ENCODE measurements at places on chromosomes 11 and 22.

DNA sequence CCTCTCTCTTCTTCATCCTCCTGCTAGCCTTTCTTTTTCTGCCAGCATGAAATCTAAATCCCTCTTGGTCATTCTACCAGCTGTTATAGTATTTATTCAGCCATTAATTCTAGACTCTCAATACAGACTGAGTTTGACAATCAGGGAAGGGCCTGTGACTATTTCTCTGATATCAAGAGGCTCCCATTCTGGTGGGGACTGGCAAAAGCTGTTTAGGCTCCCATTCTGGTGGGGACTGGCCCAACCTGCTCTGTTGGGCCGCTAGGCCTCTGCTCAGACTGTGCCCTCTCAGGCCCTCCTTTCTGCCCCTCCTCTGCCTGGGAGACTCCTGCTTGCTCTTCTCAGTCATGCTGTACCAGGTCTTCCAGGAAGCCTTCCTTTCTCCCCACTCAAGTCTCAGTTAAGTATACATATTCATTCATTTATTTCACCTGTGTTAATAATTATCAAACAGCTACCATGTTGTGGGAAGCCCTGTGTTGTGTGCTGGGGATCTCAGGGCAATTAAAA, 323.7 kb upstream of the NARS2 start:
- no peak for DNase-seq

- DNase-seq: no peak
Observed at GRCh38 chr11:114208377-114208776, 87.8 kb upstream of the NNMT start.

GRCh38 chr11:105673089-105673488, 63.2 kb downstream of the GRIA4 start:
- DNase-seq: no peak

GRCh38 chr11:98587884-98588283, 432.9 kb upstream of the CNTN5 start:
- no peak for DNase-seq

- no peak for DNase-seq
Observed at GRCh38 chr22:45968003-45968650, 8.8 kb downstream of the WNT7B start.

DNA sequence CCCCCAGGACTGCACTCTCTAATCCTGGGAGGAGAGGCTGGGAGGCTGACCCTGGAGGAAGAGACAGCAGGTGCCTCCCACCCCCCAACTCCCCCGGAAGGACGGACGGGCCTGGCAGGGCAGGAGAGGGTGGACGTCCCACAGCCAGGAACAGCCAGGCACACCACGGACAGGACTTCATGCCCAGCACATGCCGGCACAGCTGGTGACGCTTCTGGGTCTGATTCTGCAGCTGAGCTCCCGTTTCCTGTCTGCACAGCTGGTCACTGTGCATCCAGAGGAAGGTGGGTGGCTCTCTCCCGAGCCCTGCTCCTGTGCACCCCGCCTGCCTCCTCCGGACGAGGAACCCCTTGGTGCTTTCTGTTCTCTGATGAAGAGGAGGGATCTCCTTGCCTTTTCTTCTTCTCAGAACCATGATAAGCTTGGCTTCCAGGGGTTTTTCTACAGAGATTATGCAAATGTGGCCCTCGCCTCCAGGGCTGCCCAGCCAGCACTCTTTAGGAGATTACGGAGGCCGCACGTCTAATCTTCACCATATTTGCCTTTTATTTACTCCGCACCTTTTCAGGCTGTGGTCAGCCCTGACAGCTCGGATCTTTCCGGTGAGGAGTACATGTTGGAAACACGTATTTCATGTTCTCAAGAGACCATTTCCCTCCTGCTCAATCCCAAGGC, 1295.8 kb downstream of the BRD1 start:
- peak; percentile 28 for DNase-seq

DNA sequence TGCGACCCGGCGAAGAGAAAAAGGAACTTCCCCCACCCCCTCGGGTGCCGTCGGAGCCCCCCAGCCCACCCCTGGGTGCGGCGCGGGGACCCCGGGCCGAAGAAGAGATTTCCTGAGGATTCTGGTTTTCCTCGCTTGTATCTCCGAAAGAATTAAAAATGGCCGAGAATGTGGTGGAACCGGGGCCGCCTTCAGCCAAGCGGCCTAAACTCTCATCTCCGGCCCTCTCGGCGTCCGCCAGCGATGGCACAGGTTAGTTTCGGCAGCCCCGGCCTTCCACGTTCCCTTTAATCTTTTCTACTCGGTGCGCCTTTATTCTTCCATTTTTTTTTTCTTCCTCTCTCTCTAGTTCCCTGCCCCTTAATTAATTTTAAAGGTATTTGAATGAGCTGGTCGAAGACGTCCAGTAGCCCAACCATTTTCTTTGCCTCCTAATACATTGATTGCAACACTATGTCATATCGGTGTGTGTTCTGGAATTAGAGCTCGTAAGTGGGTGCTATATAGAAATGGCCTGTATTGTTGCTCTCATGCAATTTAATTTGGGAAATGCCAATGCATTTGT, 537 bp downstream of the EP300 start:
- DNase-seq: peak; percentile 35

- no peak for DNase-seq
Observed at GRCh38 chr22:45493286-45493771, 9.4 kb upstream of the FBLN1 start.

DNA sequence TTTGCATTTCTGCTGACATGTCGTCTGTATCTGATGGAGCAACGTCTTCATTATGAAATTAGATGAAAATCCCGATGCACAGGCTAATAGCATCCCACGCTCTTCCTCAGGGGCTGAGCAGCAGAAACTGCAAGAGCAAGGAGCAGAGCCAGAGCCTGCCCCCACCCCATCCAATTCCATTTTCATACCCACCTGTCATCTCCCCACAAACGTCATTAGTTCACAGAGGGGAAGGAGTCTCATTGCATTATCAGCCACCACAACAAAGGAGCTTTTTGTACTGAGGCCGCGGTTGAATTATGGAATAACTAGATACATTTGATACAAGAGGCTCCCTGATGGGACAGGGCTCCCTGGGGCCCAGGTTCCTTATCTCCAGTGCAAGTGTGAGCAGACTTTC, 515.0 kb downstream of the NTM start:
- no peak for DNase-seq

DNA sequence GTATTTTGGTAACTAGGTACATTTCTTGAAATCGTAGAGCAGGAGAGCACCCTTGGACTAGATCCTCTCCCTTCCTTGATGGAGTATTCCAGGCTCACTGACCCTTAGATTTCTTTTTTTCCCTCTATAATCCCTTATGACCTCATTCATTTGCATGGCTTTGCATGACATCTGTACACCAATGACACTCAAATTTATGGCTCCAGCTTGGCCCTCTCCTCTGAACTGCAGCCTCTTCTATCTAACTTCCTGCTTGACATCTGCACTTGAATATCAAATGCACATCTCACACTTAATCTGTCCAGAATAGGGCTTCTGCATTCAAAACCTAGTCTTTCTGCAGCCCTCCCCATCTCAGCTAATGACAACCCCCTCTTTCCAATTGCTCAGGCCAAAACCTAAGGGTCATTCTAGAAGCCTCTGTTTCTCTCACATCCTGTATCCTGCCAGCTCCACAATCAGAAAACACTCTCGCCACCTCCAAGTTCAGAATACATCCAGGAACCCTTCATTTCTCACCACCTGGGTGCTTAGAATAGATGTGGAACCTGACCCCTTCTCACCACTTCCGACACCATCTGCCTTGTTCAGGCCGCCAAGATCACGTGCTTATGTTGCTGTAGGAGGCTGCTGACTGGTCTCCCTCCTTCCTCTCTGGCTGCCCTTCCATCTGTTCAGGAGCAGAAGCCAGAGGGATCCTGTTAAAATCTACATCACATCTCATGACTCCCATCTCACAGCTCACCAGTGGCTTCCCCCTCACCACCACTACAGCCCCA, 138.9 kb upstream of the MTNR1B start:
- no peak for DNase-seq

DNA sequence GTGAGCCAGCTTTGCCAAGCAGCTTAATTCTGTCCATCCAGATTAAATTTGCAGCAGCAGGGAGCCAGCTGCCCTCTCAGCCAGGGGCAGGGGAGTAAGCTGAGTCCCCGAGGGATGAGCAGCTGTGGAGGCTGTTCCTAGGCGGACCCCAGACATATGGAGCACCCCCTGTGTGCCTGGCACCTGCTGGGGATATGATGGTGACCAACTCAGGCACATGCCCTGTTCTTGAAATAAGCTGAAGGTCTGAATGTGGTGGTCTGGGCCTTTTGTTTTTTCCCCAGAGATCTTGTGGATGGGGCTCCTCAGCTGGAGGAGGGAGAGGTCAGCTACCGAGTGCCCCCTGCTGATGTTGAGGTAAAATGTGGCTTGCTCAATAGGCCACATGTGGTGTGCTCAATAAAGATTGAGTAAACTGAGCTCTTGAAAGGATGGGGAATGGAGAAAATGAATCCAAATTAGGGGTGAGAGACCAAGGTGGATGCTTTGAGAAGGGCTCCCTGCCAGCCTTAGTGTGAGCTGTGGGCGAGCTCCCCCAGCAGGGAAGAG, 103.3 kb upstream of the NNMT start:
- DNase-seq: no peak

DNA sequence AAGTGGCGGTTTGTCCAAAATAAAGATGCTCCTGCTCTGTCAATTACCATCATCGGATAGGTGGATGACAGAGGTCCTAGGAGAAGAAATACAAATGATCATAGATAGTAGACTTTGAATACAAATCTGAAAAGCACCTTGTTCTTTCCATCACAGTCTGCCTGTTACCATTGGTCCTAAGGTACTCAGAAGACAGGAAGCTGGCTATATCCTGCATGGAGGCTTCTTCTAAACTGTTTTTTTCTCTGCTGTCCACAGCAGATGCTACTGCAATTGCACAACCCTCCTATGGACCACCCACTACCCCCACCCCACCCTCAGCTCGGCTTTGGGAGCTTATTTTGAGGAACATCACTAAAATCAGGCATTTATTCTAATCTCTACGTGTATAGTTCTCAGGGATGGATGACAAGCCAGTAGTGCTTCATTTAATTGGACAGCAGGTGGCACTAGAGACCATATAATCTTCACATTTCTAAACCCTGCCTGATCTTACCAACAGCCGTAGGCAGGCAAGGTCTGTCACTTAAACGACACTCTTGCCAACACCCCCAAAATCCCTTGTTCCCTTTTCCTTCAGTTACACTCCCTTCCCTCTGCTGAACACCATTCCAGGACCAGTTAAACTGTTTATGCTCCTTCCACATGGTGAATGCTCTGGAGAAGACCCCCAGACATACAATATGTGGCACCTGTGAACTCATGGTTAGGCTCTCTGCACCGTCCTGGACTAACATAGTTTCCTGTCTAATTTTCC, 6.6 kb upstream of the PTS start:
- peak; percentile 17 for DNase-seq

DNA sequence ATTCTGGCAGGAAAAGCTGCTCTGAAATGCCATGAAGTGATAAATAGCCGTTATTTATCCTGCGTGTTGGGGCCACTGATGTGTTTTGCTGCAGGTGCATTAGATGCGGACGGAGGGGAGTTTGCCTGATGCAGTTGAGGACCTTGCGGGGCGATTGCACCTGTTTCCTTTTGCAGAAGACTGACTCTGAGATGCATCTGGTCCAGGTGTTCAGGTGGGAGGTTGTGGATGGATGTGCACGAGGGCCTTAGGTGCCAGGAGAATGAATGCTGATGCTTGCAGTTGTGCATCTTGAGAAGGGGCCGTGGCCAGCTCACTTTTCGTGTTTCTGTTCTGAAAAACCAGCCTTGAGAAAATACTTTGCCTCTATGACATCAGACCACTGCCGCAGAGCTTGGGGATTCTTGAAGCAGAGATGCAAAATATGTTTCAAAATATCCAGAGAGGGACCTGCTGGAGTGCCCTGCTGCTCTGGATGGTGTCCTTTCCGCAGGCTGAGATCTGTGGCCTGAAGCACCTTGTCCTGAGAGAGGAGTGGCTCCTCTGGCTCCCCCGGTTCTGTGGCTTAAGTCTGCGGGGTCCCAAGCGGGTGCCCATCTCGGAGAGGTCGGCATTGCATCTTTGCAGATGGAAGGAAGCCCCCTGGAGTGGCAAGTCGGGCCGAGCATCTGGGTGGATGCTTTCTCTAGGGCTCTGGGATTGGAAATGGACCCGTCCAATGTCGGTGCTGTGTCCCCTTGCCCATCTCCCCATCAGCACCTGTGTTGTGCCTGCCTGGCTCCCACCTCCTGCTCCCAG, 1031.1 kb downstream of the TBC1D22A start:
- DNase-seq: no peak

DNA sequence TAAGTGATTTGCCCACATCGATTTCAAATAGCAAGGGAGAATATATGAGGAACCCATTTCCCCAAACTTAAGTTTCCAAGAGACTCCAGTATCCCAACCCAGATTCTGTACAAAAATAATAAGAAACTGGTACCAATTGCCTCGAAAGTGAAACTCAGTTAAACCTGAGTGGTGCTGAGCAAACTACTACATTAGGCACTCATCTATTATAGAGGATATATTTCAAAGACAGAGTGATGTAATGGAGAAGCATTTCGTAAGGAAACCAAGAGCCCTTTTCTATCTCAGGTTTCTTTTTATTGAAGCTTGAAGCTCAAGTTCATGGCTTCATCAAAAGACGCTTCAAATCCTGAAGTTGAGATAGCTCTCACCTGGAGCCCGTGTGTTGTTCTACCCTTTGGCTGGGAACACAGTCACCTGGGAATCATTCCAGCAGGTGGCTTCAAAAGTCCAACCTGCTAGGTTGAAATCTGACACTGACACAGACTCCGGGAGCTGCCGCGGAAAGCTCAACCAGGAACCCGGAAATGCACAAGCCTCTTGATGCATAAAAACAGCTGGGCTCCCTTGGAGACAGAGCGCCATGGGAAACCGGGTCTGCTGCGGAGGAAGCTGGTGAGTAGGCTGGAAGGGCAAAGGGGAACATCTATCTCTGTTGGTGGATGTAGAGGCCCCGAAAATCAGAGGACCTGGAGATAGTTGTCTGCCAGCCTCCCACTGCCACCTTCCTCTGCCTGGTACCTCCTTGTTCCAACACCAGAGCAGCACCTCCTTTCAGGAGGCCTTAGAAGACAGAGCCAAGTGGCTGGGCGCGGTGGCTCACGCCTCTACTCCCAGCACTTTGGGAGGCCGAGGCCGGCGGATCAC, at the start of gene C11orf52:
Gene C11orf52, plus strand, starts transcription at position 524 of the 867 bp plus-strand sequence. Its CDS starts 60 bp downstream, at position 584.
- no peak for DNase-seq
